ENCODE measurements at places on chromosomes 5 and 9.

DNA sequence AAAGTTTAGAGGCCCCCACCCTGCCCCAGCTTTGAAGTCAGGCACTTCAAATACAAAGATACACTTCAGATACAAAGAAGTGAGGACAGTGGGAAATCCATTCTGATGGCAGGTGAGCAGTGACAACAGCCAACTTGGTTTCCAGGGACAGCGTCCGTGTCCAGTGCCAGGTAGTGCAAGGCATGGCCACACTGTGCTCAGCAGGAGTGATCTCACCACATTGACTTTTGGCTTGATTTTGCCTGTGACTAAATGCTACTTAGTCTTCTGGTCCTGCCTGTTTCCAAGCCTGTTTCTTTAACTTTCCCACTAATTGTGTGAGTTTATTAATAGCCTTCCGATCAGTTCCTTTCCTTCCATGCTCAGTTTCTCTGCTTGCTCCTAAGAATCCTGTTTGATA lies 72.6 kb upstream of the PALM2AKAP2 start:
- DNase-seq = no peak

DNA sequence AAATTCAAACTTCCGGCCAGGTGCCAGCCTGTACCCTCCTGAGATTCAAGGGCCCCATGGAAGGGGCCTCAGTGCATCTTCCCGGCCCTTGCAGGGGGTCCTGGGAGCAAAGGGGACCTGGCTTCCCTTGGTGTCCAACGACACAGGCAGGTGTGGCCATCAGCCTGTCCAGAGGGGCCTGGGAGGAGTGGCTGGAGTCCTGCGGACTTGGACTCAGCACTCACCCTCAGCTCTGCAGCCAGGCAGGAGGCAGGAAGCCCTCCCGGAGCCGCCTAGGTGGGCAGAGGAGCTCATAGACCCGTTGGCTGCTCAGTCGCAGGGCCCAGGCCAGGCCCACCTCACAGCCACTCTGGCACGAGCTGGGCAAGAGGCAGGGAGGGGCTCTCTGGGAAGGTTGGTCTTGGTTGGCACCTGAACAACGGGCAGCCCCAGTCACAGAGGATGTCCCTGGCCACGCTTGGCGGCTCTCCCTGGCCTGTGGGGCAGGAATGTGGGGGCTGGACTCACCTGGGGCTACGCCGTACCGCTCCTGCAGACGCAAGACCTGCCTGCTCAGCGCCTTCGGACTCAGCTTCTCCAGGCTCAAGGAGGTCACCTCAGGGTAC lies 53.8 kb upstream of the NRARP start:
- no peak for DNase-seq

DNA sequence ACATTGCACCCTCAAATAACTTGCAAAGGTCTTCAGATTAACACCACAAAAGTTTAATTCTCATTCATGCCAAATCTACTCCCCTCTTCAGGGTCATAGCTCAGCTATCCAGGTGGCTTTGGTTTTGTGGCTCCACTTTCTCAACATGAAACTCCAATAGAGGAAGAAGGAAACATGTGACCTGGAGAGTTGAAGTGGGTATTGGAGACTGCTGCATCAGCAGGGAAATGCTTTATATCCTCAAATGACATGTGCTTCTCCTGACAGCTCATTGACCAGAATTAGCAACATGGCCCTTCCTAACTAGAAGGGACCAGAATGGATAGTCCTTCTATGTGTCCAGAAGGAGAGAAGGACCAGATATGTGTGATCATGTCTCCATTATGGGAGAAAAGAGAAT lies 73.6 kb downstream of the TLR4 start:
- no peak for DNase-seq

DNA sequence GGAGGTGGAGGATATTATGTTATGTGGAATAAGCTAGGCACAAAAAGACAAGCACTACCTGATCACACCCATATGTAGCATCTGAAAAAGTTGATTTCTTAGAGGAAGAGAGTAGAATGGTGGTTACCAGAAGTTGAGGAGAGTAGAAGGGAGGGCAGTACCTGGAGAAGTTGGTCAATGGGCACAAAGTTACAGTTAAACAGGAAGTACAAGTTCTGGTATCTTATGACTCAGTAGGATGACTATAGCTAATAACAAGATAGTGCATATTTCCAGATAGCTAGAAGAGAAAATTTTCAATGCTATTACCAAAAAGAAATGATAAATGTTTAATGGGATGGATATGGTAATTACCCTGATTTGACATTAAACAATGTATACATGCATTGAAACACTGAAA lies 686.7 kb downstream of the ISL1 start:
- DNase-seq = no peak

DNA sequence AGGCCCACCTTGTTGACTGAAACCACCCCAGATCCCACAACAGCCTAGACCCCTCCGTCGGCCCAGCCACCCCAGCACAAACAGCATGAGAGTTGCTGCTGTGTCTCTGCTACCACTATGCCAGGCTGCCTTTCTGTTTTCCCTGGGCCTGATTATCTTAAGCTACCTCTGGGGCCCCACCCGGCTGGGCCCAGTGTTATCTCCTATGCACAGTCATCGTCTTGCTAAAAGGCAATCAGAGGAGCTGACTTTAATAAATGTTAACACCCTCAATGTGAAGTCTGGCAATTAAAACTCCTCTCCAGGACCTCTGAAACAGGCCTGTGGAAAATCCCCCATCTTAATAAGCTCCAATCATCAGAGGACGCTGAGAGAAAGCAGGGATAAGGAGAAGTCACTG lies 144.9 kb downstream of the FAM114A2 start:
- DNase-seq = no peak

DNA sequence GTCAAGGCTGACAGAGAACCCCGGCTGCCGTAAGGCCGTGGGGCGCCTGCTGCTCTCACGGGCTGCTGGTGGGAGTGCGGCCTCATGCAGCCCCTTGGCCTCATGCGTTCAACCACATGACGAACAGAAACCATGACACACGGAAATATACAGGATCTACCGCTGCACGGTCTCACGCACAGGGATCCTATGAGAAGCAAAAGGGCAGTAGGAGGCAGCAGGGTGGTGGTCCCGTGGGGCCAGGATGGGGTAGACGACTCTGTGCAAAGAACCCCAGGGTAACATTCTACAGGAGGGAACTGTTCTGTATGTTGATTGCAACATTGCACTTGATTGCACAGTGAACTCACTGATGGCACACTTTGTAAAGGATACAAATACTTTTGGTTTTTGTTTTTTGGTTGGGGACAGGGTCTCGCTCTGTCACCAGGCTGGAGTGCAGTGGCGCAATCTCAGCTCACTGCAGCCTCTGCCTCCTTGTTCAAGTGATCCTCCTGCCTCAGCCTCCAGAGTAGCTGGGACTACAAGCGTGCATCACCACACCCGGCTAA lies 51.6 kb downstream of the NACC2 start:
- no peak for DNase-seq

- DNase-seq = no peak
Measured at GRCh38 chr9:132551556-132551955, 30.9 kb upstream of the BARHL1 start.

- DNase-seq = no peak
Measured at GRCh38 chr5:66713998-66714397, 117.8 kb downstream of the MAST4 start.

GRCh38 chr9:70013598-70014196 lies 30.0 kb upstream of the MAMDC2 start:
- no peak for DNase-seq

DNA sequence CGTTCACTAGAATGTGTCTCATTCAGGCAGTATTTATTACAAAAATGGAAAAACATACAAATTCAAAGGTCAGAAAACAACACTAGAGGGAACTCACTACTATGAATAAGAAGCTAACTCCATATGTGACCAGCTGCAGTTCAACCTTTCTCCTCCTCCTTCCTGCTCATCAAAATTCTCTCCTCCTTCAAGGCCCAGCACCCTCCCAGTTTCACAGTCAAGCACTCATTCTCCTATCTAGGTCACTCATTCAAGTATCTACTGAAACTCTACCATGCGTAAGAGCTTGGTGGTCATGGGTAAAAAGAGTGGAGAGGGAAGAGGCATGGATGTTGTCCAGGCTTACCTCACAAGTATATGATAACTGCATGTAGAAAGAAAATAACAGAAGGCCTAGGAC lies 27.7 kb downstream of the ECPAS start:
- DNase-seq = no peak

DNA sequence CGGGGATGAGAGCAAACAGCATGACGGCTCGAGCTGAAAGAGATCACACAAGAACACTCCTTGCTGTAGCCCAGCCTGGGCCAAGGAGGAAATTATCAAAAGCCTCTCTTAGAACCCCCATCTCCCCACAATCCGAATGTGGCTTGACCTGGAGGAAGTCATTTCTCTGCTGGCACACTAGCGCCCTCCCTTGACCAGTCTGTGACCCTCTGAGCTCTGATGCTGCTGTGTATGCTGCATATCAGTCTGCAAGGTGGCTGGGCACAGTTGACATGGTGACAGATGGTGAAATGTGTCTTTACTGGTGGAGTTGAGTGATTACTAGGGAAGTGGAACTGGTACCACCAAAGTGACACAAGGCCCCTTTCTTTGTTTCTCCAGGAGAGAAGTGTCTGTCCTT lies 3.3 kb downstream of the SLC46A2 start:
- DNase-seq = no peak

DNA sequence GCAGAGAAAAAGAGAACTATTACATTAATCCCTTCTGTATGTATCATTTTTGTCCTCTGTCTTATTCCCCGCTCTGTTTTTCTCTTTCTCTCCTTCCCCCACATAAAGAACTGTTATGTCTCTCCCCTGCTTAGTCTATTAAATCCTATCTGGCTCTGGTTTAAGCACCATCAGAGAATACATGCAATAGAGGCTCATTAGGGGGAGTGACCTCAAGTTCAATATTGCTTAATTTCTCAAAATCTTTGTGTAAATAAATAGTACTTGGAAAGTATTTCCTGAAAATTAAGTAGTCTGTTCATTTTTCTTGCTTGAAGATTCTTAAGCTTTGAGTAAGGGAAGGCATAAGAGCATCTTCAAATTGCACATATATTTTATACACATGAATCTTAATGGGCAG lies 41.2 kb upstream of the FAM174A start:
- DNase-seq = no peak

- no peak for DNase-seq
Measured at GRCh38 chr9:69937360-69937759, 106.3 kb upstream of the MAMDC2 start.

DNA sequence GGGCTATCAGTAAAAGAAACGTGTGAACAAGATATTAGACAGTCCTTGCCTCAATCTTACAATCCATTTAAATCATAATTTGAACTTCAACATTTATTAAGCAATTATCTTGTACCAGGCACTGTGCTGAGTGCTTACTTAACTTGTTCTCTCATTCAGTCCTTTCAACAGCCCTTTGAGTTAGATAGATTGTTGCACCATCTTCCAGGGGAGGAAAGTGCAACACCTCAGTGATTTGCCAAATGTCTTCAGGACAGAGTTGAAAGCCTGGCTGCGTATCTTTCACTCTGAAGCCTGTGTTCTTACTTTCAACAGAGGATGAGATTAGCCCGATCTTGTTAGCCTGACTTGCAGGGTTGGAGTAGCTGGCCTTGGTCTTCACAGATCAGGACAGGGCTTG lies 34.2 kb upstream of the SUB1 start:
- DNase-seq = no peak

DNA sequence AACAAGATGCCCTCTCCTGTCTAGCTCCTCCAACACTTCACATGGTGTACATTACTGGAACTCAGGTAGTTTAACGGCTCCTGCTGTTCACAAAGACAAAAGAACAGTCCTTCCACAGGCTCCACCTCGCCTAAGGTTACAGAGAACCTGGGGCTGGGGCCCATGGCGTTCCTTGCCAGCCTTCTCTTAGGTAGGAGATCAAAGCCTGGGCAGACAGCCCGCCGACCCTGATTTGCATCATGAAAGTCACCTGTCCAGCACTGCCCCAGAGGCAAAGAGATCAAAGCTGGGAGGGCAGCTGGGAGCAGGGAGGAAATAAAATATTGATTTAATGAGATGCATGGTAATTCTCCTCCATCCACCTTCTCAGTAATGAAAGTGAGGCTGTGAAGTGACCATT lies 115.0 kb upstream of the SLIT3 start:
- no peak for DNase-seq

GRCh38 chr5:173781432-173781815 lies 106.7 kb upstream of the CPEB4 start:
- DNase-seq = no peak

GRCh38 chr9:107989544-107989943 lies 500.0 kb upstream of the KLF4 start:
- no peak for DNase-seq

All from activated gamma-delta T cell (primary cell).